ENCODE measurements at places on chromosomes 2 and 18.

DNA sequence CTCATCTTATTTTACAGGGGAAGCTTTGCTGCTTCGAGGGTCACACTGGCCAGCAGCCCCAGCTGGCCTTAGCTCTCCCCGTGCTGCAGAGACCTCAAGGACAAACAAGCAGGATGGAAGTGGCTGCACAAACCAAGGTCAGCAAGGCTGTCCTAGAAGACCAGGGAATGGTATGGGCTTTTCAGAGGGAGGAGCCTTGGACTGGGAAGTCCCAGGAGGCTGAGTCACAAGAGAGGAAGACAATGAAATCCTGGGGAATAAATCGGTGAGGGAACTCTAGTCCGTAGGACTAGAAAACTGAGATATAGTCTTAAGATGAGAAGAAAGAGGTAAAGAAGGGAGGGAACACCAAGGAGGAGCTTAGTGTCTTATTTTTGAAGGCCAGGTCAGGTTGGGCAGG, 15.7 kb downstream of the CREG2 start:
- DNase-seq, result no peak

DNA sequence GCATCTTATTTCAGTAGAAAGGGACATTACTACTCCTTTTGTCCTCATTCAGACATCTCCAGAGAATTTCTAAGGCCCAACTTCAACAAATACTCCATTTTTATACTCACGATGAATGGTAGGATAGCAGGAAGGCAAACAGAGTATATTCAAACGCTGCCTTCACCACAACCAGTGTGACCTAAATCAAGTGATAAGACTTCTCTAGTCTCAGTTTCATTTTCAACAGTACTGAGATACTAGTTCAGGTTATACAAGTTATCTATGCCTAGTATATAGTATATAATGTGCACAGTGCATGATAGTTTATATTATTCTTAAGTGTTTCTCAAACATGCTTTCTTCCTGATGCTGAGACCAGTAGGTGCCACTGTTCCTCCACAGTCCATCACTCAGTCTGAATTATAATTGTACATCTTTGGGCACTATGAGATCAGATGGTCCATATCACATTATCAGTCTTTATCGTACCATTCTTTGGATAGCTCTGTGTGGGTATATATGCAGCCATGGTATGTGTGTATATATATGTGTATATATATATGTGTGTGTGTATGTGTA, 66.3 kb upstream of the RPE start:
- no peak for DNase-seq

DNA sequence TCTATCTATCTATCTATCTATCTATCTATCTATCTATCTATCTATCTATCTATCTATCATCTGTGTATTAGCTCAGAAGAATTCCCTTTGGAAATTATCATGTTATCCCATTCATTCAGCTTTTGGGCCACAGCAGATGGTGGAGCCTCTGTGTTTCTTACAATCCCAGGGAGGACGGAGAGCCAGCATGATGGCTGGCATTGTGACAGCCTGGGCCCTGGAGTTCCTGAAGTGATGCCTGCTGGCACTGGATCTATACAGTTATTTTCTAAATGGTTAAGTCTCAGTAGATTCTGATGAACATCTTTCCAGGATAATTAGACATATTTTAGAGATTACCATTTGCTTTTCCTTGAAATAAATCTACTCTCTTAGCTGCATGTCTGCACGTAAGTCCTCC, 385.4 kb upstream of the NXPH2 start:
- DNase-seq, result no peak

GRCh38 chr18:47754311-47755101, 176.0 kb downstream of the SMAD2 start:
- peak; percentile 71 for DNase-seq

DNA sequence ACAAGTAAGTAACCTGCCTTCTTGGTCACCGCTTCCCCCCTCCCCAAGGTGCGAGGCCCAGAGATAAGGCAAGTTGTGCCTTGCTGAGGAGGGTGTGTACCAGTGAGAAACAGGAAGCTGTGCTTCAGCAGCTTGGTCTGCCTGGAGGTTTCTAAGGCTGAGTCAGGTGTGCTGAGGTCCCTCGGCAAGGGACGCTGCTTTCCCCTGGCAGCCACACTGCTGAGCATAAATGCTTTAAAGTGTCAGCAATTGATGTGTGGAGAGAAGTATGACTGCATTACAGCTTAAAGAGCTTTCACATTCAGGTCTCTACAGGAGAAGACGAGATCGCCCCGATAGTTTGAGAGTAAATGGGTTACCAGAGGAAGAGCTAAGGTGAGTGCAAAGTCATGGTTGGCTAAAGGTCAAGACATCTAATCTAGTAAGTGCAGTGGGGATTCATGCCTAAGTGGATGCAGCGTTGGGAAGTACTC, 86.9 kb downstream of the LIMS1 start:
- DNase-seq, result no peak

DNA sequence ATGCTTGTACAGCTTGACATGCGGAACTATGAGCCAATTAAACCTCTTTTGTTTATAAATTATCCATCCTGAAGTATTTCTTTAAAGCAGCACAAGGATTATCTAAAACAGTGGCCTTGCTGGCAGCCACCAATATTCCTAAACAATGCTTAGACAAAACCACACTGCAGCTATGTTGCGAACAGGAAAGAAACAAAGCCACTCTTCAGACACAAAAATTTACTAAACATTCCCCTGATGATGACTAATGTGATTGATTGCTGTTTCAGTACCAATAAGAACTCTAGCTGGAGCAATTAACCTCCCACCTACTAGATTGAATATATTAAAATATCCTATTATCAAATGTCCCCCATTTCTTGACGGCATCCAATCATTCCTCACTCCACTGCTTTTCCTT, 325.8 kb upstream of the REG3G start:
- DNase-seq, result no peak

DNA sequence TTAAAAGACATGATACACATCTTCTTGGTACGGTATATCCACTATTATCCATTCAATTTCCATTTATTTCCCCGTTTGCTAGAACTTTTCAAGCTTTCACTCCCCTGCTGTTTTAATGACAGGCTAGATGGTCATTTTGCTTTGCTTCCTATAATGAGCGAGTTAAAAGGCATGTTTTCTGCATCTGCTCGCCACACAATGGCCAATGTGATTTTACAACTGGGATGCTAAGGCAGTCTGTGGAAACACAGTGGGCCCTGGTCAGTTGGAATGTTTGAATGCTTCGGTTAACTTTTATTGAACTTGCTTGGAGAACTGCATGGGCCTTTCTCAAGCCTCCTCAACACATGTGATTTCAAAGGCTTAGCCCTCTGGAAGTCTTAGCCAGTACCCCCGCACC, 48.4 kb upstream of the TNP1 start:
- DNase-seq, result no peak

- no peak for DNase-seq
These were observed 43.6 kb downstream of the KIAA2012 start for GRCh38 chr2:202116691-202117090.

Measured in neural crest cell (in vitro differentiated cells).